ENCODE measurements at places on chromosomes 1 and 21. TPM values are rescaled to one million over a fixed set of nuclear protein-coding genes. Genes with fewer than 3 reads are reported as not detected.
A peak's percentile ranks its signal among the peaks of the same experiment; 100 is the strongest.

The SH3BGR gene
- 1.6 TPM for total RNA-seq

The SYNC gene
- total RNA-seq: 103 TPM

The DCDC2B gene
- total RNA-seq: not detected

The LIN28A gene
- total RNA-seq: not detected

The GOLPH3L gene
- total RNA-seq: 9.5 TPM

The PLEKHN1 gene
- 0.28 TPM for total RNA-seq

The DIRAS3 gene
- 8.6 TPM for total RNA-seq

The PADI4 gene
- total RNA-seq: not detected

The TMPRSS15 gene
- total RNA-seq: not detected

The CYP4A22 gene
- total RNA-seq: not detected

- H3K36me3 ChIP-seq: no peaks in the 10 kb centered on the region
- H3K27me3 ChIP-seq: no peaks in the 10 kb centered on the region
- DNase-seq: no peak
- peaks cover 4% of the 10 kb centered on the region for H3K4me1 ChIP-seq
- no peak overlapping the region for H3K4me3 ChIP-seq
- H3K27ac ChIP-seq: no peak overlapping the region
Observed at GRCh38 chr1:199033661-199034060, 394.8 kb downstream of the PTPRC start.

DNA sequence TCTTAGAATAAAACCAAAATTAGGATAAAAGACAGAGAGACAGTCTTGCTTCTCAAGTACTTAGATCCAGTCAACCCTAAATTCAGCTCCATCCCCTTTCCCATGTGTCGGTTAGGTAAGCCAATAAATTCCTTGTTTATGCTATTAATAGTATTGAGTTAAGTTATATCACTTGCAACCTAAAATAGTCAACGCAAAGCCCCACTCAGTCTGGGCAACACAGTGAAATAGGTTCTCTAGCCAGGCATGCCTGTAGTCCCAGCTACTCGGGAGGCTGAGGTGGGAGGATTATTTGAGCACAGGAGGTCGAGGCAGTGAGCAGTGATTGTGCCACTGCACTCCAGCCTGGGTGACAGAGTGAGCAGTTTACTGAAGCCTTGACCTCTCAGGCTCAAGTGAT, 14.6 kb downstream of the TAF13 start:
- H3K4me3 ChIP-seq: no peak overlapping the region
- peaks cover 11% of the 10 kb centered on the region for H3K36me3 ChIP-seq
- H3K27ac ChIP-seq: no peak overlapping the region

- DNase-seq: peak; percentile 88
- H3K4me3 ChIP-seq: no peak overlapping the region
- H3K27ac ChIP-seq: no peak overlapping the region
Observed at GRCh38 chr1:11918799-11919519, 7.3 kb downstream of the KIAA2013 start.

GRCh38 chr1:26972821-26973220, 12.6 kb upstream of the KDF1 start:
- H3K27me3 ChIP-seq: no peaks in the 10 kb centered on the region
- no peak for DNase-seq
- H3K4me3 ChIP-seq: no peak overlapping the region

- H3K36me3 ChIP-seq: no peaks in the 10 kb centered on the region
- no peak overlapping the region for H3K4me3 ChIP-seq
- H3K27ac ChIP-seq: no peak overlapping the region
- H3K4me1 ChIP-seq: no peaks in the 10 kb centered on the region
- DNase-seq: no peak
- H3K27me3 ChIP-seq: peaks cover 3% of the 10 kb centered on the region
Observed at GRCh38 chr1:48003741-48004531, 6.8 kb upstream of the TRABD2B start.

- no peak overlapping the region for H3K27ac ChIP-seq
- H3K4me1 ChIP-seq: no peaks in the 10 kb centered on the region
- peaks cover 2% of the 10 kb centered on the region for H3K27me3 ChIP-seq
- H3K36me3 ChIP-seq: no peaks in the 10 kb centered on the region
- no peak overlapping the region for H3K4me3 ChIP-seq
- DNase-seq: no peak
Observed at GRCh38 chr1:119430486-119430885, 15.5 kb downstream of the HSD3B2 start.

DNA sequence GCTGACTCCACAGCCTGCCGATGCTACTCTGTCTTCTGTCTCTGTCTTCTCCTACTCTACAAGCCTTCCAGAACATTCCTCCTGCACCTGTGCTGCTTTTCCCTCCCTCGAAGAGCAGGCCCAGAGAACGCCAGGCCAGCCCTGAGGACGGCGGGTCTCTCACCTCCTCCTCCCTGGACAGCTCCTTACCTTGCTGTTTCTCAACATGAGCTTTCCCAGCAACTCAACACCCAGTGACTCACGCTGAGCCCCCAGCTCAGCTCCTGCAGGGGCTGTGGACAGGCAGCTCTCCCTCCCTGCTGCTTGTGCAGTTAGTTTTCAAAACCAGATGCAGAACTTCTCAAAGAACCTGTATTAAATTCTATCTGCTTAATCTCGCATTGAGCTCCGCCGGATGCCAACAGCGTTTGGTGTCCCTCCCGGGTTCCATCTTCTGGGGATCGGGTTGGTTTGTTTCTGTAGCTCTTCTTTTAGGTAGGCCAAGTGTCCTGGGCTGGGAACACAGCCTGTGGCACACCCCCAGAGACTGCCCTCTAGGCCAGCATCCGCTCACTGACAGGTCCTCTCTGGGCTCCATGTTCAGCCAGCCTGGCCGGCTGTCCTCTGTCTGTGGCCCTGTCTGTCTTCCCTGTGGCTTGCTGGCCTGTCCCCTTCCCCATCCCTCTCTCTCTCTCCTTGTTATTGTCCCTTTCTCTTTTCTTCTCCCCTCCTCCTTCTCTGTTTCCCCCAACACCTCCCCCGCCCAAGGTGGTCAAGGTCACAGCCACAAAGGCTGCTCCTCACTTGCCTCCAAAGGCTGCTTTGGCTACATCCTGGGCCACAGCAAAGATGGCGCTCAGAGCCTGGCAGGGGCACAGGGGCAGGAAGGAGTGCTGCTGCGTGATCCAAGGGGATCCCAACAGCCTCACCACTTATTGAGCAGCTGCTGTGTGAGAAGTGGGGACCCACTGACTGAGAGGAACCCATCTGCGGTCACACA, 391.0 kb downstream of the MATN1 start:
- H3K4me1 ChIP-seq: no peaks in the 10 kb centered on the region
- H3K36me3 ChIP-seq: no peaks in the 10 kb centered on the region
- no peak overlapping the region for H3K27ac ChIP-seq
- DNase-seq: no peak
- no peaks in the 10 kb centered on the region for H3K27me3 ChIP-seq
- H3K4me3 ChIP-seq: no peak overlapping the region

DNA sequence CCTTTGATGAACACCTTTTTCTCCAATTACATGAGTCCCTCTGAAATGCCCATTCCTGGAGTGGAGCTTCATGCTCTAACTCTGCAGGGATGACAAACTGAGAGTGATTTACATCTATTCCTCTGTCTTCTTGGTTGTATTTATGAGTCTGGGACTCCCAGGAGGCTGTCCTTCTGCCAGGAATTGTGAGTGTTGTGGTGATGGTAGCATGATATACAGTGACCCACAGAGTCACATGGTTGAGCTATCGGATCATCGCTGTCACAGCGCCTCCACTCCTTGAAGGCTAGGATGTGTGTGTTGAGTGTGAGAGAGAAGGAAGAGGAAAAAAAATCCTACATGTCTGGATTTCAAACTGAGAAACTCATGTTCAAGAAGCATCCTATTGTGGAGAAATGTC, 163.4 kb upstream of the CACNA1E start:
- DNase-seq: no peak
- H3K27me3 ChIP-seq: peaks cover 40% of the 10 kb centered on the region
- no peaks in the 10 kb centered on the region for H3K36me3 ChIP-seq

- no peak overlapping the region for H3K27ac ChIP-seq
- no peaks in the 10 kb centered on the region for H3K27me3 ChIP-seq
- H3K4me1 ChIP-seq: peaks cover 15% of the 10 kb centered on the region
- DNase-seq: no peak
- H3K4me3 ChIP-seq: no peak overlapping the region
Observed at GRCh38 chr21:35007348-35007747, 41.8 kb downstream of the RUNX1 start.

GRCh38 chr1:246317332-246318035, 189.6 kb downstream of the SMYD3 start:
- peaks cover 8% of the 10 kb centered on the region for H3K4me1 ChIP-seq
- no peak overlapping the region for H3K4me3 ChIP-seq
- no peaks in the 10 kb centered on the region for H3K36me3 ChIP-seq

DNA sequence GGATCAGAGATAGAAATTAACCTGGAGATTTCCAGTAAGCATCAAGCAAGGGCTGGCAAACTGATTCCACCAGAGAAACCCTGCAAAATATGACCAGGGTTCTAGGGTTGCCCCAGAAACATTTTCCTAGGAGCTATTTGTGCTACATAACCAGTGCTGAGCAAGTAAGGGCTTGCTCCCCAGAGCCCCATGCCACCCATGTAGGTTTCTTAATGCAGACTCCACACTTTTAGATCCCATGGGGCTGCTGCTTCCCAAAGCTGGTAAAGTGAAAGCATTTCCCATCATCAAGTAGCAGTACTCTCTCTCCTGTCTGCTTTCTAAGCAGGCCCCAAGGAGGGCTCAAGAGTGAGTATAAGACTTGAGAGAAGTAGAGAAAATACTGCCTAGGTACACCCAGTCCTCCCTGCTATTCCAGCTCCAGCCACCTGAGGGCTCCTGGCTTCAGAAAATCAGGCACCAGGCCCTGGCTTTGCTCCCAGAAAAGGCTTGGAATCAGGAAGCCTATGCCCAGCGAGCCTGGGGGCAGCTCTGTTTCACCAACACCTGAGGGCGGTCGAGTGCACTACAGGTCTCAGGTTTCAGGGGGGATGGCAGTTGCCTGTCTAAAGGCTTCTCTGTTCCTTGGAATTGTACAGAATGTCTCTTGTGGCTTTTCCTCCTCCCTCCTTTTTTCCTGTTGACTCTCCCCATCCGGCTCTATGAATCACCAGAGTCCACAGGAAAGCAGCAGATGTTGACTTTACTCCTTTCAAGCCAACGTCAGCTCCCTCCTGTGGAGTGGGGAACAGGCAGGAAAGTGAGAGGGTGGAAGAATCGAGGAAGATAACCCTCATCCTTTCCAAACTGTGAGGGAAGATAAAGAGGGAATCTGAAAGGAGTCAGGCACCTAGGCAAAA, 6.2 kb upstream of the ANKRD35 start:
- no peaks in the 10 kb centered on the region for H3K27me3 ChIP-seq
- peak overlapping the region; percentile 3 for H3K4me3 ChIP-seq
- H3K36me3 ChIP-seq: no peaks in the 10 kb centered on the region
- H3K4me1 ChIP-seq: peaks cover 12% of the 10 kb centered on the region
- peak; percentile 99 for DNase-seq
- H3K27ac ChIP-seq: peak overlapping the region; percentile 71

DNA sequence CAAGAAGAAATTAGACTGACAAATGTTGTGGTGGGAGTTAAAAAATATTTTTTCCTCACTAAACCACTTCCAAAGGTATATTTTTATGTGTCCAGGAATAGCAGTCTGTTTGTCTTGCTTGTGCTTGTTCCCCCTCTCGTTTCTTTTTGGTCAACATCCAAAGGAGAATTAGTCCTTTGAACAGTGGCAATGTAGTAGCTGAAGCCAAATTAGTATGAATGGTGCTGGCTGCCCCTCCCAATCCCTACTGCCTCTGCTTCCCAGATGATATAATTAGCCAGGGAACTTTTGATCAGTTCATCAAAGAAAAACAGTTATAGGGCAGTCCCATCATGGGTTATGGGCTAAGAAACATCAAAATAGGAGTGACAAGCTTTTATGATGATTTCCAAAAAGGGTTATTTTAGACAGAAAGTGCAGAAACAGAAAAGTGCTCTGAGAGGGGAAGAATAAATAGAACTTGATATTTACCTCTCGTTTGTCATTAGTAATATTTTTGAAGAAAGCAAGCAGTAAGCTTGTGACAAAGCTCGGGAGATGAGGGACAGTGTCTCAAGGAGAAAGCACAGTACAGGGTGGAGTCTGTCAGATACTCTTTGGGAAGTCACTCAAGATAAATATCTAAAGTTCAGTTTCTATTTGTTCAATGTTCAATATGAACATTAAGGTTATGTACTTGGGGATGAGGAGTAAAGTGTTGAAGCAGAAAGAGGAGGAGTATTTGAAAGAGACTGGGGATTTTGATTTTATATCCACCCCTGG, 239.1 kb downstream of the HLX start:
- H3K4me3 ChIP-seq: no peak overlapping the region
- no peaks in the 10 kb centered on the region for H3K4me1 ChIP-seq
- H3K36me3 ChIP-seq: no peaks in the 10 kb centered on the region
- no peak overlapping the region for H3K27ac ChIP-seq
- H3K27me3 ChIP-seq: no peaks in the 10 kb centered on the region

DNA sequence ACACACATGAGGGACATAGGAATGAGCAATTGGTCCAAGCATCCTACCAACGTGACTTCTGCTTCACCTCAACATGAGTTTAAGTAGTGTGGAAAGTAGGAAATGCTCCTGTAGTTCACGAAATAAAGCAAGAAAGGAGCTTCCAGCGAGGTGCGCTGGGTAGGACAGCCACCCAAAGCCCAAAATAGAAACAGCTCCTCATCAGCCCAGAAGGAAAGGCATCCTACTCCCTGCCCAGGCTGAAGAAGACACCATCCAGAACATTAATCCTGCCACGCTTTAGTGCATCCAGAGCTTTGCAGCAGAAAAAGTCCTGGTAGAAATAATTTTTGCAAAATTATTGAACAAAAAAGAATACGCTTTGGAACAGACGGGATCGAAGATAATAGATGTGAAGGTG, 25.9 kb downstream of the CCDC185 start:
- no peak for DNase-seq
- peaks cover 16% of the 10 kb centered on the region for H3K27me3 ChIP-seq
- H3K36me3 ChIP-seq: no peaks in the 10 kb centered on the region
- no peak overlapping the region for H3K4me3 ChIP-seq
- H3K4me1 ChIP-seq: no peaks in the 10 kb centered on the region
- H3K27ac ChIP-seq: no peak overlapping the region

- peaks cover 13% of the 10 kb centered on the region for H3K4me1 ChIP-seq
- H3K36me3 ChIP-seq: no peaks in the 10 kb centered on the region
- H3K27me3 ChIP-seq: peaks cover 11% of the 10 kb centered on the region
- no peak overlapping the region for H3K4me3 ChIP-seq
- peak overlapping the region; percentile 80 for H3K27ac ChIP-seq
Observed at GRCh38 chr1:100530880-100531487, 7.0 kb upstream of the GPR88 start.

- no peak for DNase-seq
- H3K36me3 ChIP-seq: no peaks in the 10 kb centered on the region
- peaks cover 34% of the 10 kb centered on the region for H3K27me3 ChIP-seq
Observed at GRCh38 chr21:43194303-43195120, 25.7 kb downstream of the CRYAA start.

DNA sequence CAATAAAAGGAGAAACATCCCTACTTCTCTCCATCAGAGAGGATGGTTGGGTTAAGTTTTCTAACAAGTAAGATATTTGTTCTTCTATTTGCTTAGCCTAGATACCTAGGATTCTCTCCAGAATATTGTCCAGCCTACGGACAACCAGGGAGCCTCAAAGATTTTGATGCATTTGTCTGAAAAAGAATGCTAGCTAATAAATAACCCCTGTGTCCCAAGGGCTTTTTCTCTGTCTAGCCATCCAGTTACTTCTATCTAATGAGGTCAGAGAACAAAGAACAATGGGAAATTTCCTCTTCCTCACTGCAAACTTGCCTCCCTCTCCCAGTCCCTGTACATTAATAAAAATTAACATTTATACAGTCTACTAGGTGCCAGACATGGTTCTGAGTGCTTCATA, 810 bp downstream of the RGS5 start:
- H3K4me1 ChIP-seq: peaks cover 9% of the 10 kb centered on the region
- no peaks in the 10 kb centered on the region for H3K36me3 ChIP-seq
- no peak overlapping the region for H3K4me3 ChIP-seq

- H3K27ac ChIP-seq: no peak overlapping the region
- no peak for DNase-seq
- H3K36me3 ChIP-seq: no peaks in the 10 kb centered on the region
Observed at GRCh38 chr1:177907000-177907399, 62.9 kb downstream of the SEC16B start.
